Fibroblast of skin of abdomen (primary cell): ENCODE measurements at places on chromosomes 16 and 17.

DNA sequence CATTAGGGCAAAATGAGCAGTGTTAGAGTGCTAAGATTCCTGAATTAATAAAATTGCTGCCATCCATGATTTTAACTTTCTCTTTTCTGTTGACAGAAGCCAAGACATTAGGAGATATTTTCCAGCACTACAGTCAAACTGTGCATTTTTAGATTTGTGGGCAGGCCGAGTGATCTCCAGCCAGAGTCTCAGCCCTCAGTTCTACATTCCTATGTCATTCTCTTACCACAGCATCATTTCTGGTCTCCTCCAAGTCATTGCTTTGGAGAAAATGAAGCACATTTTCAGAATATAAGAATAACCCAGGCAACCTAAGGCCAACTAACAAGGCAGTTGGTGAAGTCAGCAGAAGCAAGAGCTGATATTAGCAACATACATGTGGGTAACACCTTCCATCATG is 74.6 kb upstream of the NUDT7 start:
- DNase-seq, result no peak

- DNase-seq, result no peak
Observed at GRCh38 chr17:31200287-31200686, 96.8 kb downstream of the OMG start.

- DNase-seq, result peak; percentile 47
Observed at GRCh38 chr16:73066927-73067670, 19.2 kb upstream of the ZFHX3 start.

- no peak for DNase-seq
Observed at GRCh38 chr17:81184555-81184954, 18.5 kb upstream of the AATK start.

DNA sequence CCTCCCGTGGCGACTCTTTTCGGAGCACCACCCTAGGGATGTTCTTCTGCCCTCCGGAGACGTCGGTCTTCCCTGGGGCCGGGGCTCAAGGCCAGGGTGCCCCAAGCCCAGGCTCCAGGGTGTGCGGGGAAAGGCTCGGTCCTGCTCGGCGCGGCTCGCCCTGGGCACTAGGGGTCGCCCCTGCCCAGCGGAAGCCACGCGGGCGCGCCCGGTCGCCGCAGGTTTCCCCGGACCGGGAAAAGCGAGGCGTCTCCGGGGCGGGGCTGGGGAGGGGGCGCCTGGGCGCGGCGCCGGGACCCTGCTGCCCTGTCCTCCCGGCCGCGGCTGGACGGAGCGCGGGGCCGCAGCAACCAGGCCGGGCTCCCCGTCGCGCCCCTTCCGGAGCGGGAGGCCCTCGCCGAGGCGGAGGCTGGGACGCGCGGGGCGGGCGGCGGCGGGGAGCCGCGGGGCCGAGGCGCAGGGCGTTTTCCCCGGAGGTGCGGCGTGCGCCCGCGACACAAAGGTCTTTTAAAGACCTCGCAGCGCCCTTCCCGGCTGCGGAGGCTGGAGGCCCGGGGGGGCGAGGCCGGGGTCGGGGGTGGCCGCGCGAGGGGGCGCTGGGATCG is 76.4 kb downstream of the MRC2 start:
- DNase-seq, result peak; percentile 67

GRCh38 chr17:8749616-8750015 is 5.0 kb upstream of the CCDC42 start:
- DNase-seq, result no peak

GRCh38 chr16:49503256-49504022 is 129.8 kb downstream of the C16orf78 start:
- no peak for DNase-seq

GRCh38 chr16:89077076-89077475 is 16.6 kb upstream of the ACSF3 start:
- DNase-seq, result no peak

- DNase-seq, result no peak
Observed at GRCh38 chr16:81939164-81940056, 71.9 kb downstream of the SDR42E1 start.

DNA sequence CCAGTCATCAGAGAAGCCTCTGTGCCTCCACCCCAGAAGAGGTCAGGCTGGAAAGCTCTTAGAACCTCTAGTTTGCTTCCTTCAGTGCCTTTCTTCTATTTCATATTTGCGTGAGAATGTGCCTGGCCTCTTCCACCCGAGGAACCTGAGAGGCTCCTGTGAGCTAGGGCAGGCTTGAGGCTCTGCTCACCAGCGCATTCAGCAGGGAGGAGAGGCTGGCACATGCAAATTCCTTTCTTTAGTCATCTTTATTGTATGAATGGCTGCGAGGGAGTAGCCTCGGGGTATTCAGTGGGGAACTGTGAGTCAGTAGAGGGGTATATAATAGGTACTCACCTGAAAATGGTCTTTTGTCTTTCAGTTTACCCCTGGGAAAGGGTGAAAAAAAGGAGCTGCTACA is 268.3 kb downstream of the ABCC12 start:
- peak; percentile 37 for DNase-seq

DNA sequence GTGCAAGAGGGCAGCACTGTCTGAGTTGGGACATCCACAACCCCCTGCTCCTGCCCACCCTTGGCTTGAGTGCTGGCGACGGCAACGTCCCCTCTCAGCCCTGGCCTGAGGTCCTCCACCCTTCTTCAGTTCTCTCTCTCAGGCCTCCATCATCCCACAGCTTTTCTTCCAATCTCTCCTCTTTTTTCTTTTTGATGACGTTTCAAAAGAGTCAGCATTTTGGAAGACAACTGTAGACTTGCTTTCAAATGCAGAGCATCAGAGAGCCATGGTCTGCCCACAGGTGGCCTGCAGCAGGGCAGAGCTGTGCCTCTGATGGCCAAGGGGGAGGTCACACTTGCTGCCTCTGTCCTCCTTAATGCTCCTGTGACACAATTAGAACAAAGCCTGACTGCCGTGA is 775.4 kb downstream of the KCNJ18 start:
- no peak for DNase-seq

DNA sequence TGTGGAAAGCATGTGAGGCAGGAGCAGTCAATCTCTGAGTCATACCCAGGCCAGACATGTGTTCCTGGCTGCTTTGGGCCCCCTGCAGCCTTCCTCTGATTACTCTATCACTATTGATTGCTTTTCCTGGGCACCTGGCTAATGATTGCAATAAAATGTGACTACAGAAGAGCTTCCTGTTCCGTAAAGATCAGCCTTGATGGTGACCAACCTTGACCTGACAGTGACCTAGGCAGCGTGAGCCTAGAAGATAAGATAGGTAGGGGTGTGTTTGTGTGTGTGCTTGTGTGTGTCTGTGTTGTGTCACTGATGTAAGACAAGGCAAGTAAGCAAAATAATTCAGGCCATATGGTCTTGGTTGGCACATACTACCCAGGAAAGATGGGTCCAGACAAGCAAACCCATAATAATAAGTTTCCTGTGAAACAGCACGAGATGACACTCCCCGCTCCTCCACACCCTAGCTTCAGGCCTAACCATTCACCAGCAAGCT is 367.7 kb upstream of the CDH11 start:
- peak; percentile 52 for DNase-seq

GRCh38 chr17:78882540-78883088 is 20.4 kb downstream of the CEP295NL start:
- no peak for DNase-seq

- no peak for DNase-seq
Observed at GRCh38 chr17:80422276-80422675, 7.3 kb downstream of the ENDOV start.

GRCh38 chr16:69410219-69410990 is 14.0 kb upstream of the CYB5B start:
- peak; percentile 47 for DNase-seq
